ENCODE measurements at places on chromosomes 5 and 9. TPM values are rescaled to one million over a fixed set of nuclear protein-coding genes. Genes with fewer than 3 reads are reported as not detected.

The MRPS2 gene
- 62.0 TPM for polyA plus RNA-seq

The TNFSF15 gene
- 0.88 TPM for polyA plus RNA-seq

The PCDHGA9 gene
- 2.9 TPM for polyA plus RNA-seq

The RASEF gene
- 1.1 TPM for polyA plus RNA-seq

The CTSL gene
- polyA plus RNA-seq: 134 TPM

The SURF4 gene
- 53.4 TPM for polyA plus RNA-seq

The C9orf43 gene
- polyA plus RNA-seq: 1.8 TPM

The SV2C gene
- 0.46 TPM for polyA plus RNA-seq

The PAEP gene
- not detected for polyA plus RNA-seq

The NKD2 gene
- polyA plus RNA-seq: 18.1 TPM

The PDGFRB gene
- polyA plus RNA-seq: 21.3 TPM

The HRCT1 gene
- polyA plus RNA-seq: not detected

The ARHGAP26 gene
- 5.8 TPM for polyA plus RNA-seq
